Pulmonary artery endothelial cell (primary cell): ENCODE measurements at places on chromosomes 12 and 14. TPM values are rescaled to one million over a fixed set of nuclear protein-coding genes. Genes with fewer than 3 reads are reported as not detected.

KRT77 gene
- total RNA-seq, result not detected in 2 replicates

RIPK3 gene
- 3.7 and 3.9 TPM in 2 replicates for total RNA-seq

PPP1R3E gene
- total RNA-seq, result 1.8 and 2.0 TPM in 2 replicates

SIRT4 gene
- total RNA-seq, result 1.1 and 1.4 TPM in 2 replicates

TMPRSS12 gene
- not detected in 2 replicates for total RNA-seq

TC2N gene
- 0.07 TPM in 1 of 2 replicates, not detected in the other for total RNA-seq

IGF1 gene
- total RNA-seq, result 0.20 and 0.21 TPM in 2 replicates

SERPINA5 gene
- total RNA-seq, result 0.67 and 1.3 TPM in 2 replicates

TMEM30B gene
- 0.13 and 0.25 TPM in 2 replicates for total RNA-seq

GPR135 gene
- 0.66 and 0.99 TPM in 2 replicates for total RNA-seq

GPR68 gene
- total RNA-seq, result 0.46 and 1.3 TPM in 2 replicates

SLCO1A2 gene
- not detected in 2 replicates for total RNA-seq

PPTC7 gene
- 13.1 and 13.3 TPM in 2 replicates for total RNA-seq

DNA sequence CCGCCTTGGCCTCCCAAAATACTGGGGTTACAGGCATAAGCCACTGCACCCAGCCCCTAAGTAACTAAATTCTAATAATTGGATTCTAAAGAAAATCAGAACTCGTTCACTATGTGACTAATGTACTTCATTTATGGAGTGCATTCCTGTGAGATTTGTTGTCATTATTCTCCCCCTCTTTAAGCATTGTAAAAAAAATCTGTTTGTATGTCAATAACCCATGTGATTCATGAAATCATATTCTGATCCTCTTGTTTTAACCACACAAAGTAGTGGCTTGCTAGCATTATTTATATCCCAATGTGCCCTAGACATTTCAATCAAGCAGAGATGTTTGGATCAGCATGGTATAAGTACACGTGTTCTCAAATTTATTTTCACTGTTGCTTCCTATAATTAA is 78.2 kb upstream of the OSBPL8 start:
- DNase-seq, result no peak

- DNase-seq, result no peak
Observed at GRCh38 chr14:94145902-94146527, 16.6 kb upstream of the IFI27L2 start.

DNA sequence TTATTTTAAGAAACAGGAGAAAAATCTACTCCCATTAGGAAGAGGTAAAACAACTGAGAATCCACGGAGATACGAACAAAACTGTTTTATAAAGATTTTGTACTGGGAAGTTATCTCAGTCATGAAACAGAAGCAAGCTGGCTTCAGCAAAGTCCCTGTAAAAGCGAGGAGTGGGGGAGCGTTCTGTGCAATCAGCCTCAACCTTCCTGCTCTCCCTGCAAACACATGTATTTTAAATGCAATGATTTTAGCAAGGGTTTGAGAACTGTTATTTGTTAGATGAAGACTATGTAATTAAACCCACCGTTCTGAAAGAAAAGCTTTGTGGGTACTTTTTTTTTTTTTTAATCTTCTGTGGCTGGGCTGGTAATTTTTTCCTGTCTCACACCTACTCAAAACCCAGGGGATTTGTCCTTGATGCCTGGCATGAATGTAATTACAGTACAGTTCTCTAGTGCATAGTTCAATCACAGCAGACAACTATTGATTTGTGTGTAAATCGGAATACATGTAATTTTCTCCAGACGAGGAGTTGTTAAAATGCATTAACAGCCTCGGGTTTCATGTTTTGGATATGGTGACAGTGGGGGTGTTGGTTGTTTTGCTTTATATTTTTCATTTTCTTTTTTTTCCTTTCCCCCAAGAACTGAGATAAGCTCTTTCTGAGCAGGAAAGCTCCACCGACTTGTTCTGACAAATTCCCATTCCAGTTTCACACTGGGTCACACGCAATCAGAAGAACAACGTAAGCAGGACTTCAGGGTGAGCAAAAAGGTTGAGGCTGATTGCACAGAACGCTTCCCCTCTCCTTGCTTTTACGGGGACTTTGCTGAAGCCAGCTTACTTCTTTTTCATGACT is 153.6 kb downstream of the PHLDA1 start:
- DNase-seq, result no peak

GRCh38 chr12:85733221-85733840 is 102.9 kb downstream of the RASSF9 start:
- DNase-seq, result no peak

GRCh38 chr14:86124328-86124727 is 594.4 kb downstream of the FLRT2 start:
- no peak for DNase-seq

- no peak for DNase-seq
Observed at GRCh38 chr12:47557386-47557785, 148.4 kb downstream of the RPAP3 start.

GRCh38 chr12:123049398-123050240 is 69.1 kb downstream of the ARL6IP4 start:
- DNase-seq, result no peak

GRCh38 chr12:103571286-103571685 is 15.8 kb upstream of the STAB2 start:
- no peak for DNase-seq

GRCh38 chr12:52284562-52285171 is 6.7 kb downstream of the KRT81 start:
- DNase-seq, result no peak

- DNase-seq, result no peak
Observed at GRCh38 chr12:6326316-6327228, 15.3 kb downstream of the TNFRSF1A start.

GRCh38 chr12:92634202-92634601 is 68.6 kb upstream of the PLEKHG7 start:
- no peak for DNase-seq

GRCh38 chr14:101075025-101075800 is 171.7 kb upstream of the RTL1 start:
- no peak for DNase-seq

GRCh38 chr14:28375295-28375694 is 391.3 kb upstream of the FOXG1 start:
- no peak for DNase-seq

- no peak for DNase-seq
Observed at GRCh38 chr12:118773956-118774723, 207.2 kb upstream of the SRRM4 start.

DNA sequence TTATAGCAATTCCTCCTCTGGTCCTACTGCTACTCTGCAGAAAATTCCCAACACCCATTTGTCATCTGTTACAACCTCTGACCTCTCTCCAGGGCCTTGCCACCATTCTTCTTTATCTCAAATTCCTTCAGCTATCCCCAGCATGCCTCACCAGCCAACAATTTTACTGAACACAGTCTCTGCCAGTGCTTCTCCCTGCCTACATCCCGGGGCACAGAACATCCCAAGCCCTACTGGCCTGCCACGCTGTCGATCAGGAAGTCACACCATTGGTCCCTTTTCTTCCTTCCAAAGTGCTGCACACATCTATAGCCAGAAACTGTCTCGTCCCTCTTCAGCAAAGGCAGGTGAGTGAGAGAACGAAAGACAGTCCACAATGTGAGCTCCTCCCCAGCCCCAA is 122.1 kb downstream of the TTLL5 start:
- no peak for DNase-seq

- no peak for DNase-seq
Observed at GRCh38 chr14:104112609-104113571, 25.5 kb upstream of the KIF26A start.

DNA sequence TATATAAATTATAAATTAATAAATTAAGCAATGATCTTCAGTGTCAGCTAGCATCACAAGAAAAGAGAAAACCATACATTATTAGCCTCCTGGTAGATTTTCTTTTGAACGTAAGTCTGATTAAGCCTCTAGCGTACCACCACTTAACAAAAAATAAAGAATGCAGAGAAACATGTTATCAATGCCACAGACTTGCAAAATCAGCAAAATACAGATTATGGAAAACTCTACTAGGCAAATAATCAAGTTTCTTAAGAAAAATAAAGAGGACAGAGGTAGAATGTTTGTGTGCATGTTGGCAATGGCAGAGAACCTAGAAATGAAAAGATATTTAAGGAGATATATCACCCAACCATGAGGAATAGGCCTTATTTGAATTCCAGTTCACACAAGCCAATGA is 8.4 kb upstream of the SRRM4 start:
- no peak for DNase-seq

- DNase-seq, result no peak
Observed at GRCh38 chr12:15741082-15741481, 48.1 kb downstream of the EPS8 start.

GRCh38 chr12:45666816-45667215 is 62.7 kb upstream of the ARID2 start:
- no peak for DNase-seq

GRCh38 chr12:122421821-122422729 is at the start of gene CLIP1:
TSS of gene CLIP1 (minus strand) at chr12:122422669. CDS start at chr12:122380452, 42,217 bp downstream.
- DNase-seq, result no peak

GRCh38 chr12:79983986-79984620 is 49.2 kb upstream of the PPP1R12A start:
- DNase-seq, result no peak

DNA sequence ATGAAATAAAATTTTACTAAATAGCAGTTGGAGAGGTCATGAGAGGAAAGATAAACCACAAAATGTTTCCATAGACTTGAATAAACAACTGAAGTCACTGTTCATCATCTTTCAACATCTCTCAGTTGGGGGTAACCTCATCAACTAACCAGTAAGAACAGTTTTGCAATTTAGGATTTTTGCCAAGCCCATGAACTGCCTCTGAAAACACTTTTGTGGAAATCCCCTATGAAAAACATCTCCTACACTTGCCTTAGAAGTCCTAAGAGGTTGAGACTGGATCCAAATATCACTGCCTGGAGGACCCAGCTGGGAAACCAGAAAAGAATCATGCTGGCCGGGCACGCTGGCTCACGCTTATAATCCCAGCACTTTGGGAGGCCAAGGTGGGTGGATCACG is 273.1 kb downstream of the C12orf50 start:
- no peak for DNase-seq

DNA sequence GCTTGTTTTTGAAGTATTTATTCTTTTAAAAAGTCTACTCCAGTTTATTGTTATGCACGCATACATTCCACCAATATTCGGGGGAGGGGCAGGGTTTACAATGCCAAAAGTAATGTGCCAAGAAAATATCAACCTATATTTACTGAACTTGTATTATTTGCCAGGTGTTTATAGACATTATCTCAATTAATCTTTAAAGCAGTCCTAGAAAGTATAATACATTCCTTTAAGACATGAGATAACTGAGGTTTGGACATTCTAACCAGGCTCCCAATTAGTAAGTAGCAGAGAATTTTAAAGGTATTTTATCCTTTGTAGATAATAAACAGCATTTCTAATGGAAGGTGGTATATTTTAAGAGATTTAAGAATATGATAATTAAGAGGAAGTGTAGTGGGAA is 124.5 kb upstream of the LRIG3 start:
- DNase-seq, result no peak

- DNase-seq, result no peak
Observed at GRCh38 chr12:103930787-103931735, 851 bp downstream of the HSP90B1 start.

DNA sequence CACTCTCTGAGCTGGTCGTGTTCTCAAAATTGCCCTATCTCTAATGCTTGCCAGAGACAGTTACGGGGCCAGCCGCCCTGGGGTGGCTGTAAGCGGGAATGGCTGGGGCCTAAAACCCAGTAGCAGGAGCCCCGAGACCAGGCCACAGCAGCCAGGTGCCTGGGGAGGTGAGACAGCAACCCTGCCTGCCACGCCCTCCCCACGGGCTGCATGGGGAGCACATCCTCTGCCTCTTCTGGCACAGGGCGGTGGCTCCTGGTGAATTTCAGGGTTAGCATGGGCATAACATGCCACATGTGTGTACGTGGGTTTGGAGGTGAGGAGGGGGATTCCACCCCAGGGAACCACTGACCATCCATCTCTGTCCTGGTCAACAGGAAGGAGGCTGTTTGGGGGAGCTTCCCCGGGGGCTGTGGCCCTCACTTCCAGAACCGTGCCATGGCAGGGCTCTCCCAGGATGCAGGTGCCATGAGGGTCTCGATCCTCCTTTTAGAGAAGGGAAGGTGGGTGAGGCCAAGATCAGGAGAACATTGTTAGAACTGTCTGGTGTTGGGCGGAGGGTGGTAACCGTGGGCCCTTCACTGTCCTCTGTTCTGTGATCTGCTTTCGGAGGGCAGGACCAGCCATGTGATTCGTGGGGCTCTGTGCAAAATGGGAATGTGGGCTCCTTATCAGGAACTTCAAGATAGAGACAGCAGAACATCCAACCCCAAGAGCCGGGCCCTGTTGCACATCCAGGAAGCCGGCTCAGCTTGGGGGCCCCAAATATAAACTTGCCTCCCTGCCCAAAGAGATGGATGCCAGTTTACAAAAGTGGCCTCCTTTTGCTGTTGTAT is 312.2 kb upstream of the DIO3 start:
- DNase-seq, result no peak
